ENCODE measurements at places on chromosomes 12 and 14.

DNA sequence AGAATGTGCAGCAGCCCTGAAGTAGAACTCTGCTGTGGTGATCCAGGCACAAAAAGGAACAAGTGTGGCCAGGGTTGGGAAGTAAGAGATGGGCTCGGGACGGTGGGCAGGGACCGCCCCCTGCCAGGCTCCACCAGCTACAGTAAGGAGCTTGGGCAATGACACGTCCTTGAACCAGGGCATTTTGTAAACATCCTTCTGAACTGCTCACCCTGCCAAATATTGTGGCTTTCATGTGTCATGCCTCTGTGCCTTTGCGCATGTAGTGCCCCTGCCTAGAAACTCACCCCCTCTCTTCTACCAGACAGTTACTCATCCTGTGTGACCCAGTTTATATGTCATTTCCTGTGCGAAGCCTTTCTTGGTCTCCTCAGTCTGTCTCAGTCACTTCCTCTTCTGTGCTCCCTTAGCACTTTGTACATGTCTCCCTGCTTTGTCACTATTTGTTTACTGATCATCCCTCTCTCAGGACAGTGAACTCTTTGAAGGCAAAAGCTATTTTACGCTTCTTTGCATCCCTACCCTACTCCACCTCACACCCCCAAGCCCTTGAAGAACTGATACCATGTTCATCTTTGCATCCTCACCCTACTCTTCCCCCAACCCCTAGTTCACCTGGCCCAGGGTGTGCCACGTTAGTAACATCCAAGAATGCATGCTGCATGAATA is 108.9 kb upstream of the PLEKHG7 start:
- no peak for DNase-seq

DNA sequence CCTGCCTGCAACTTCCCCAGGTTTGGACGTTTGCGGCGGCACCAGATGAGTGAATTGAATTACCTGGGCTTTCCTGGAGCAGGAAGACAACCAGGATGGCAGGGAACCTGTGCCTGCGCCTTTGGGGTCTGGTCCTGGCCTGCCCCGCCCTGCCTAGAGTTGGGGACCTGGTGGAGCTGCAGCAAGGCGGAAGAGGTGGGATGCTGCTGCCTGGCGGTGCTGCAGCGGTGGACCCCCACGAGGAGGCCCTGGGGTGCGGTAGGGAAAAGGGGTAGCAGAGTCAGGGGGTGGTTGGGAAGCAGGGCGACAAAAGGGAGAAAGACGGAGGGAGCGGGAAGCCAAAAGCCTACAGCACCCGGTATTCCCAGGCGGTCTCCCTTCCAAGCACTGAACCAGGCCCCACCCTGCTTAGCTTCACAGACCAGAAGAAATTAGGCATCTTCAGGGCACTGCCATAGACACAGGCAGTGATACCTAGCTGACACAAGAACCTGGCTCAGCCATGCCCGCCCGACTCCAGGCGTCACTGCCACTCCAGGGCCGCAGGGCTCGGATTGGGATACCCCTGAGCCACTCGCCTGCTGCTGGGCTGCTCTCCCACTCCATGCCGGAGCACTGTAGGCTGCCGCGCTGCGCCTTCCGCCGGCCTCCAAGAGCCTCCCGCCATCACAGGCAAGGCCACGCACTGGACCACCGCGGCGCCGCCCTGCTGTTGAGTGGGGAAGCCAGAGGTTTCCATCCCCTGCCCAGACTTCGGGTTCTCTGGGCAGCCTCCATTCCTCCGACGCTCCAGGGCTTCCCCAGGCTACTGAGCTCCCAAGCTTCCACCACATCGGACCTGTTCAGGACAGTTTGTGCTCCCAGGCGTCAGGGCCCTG is 155.2 kb upstream of the ALG10B start:
- no peak for DNase-seq

DNA sequence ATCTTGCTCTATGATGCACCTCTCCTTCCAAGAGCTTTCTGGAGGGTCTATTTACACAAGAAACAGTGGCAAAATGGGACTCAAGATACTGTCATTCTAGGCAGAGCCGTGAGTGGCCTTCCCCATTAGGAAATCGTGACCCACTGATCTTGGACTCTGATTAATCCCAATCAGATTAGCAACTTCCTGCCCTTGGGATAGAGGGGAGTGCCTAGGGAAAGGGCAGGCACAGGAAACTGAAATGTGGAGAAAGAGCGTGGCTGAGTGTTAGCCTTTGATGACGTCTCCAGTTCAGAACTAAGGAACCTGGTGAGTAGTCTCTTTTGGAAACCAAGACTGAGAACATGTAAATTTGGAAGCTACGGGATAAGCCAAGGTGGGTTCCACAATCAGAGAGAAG is 76.1 kb downstream of the NUAK1 start:
- DNase-seq: no peak

DNA sequence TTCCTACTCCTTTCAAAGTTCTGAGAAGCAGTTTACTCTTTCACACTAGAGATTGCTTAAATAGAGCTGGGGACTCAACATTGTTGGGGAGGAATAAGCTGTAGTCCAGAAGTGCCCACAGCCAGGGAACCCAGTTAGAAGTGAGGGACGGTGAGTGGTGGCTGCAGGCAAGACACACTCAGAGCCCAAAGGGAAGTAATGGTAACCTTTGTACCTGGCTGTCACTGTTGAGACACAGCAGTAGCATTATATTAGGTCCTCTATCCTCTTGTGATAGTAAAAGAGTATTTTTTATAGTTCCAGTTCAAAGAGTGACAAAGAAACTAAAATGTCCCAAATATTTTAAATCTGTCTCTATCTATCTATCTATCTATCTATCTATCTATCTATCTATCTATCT is 263.3 kb downstream of the TTC6 start:
- DNase-seq: no peak

DNA sequence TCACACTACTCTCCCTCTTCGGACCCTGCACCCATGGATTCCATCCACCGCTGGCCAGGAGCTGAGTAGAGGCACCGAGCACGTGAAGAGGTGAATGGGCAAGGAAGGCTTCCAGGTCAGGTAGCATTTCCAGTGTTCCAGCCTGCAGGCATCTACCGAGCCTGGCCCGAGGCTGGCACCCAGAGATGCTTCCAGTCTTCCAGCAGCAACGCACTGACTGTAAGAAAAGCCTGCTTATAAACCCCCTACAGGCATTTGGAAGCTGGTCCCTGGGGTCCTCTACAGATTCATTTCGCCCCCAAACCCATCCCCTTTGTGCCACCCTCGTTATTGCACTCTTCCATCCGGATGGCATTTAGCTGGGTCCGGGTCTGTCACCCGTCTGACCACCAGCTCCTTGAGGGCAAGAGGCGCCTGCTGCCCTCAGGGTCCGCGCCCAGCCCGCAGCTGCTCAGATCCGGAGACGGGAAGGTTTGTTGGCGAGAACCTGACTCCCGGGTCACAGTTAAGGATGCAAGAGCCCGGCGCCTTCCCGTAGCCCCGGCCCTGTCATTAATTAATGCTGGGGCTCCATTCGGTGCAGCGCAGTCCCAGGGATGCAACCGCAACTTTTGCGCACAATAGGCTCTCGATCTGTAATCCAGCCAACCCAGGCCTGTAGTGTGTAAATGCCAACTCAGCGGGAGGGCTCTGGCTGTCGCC is 614 bp upstream of the MARK3 start:
- no peak for DNase-seq

DNA sequence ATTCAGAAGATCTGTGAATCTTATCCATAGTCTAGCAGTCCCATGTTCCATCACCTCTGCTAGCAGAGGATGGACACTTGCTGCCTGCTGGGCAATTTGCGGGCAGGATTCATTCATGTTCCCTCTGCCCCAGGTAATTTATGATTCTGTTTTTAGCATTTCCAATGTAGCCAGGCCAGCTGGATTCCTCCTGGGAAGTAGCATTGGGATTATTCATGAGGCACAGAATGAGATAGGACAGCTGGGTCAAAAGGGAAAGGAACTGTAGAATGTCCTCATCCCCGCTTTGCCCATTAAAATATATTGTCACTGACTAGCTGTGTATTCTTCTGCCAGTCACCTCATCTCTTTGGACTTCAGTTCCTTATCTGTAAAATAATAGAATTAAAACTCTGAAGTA is 68.7 kb downstream of the SLC35F4 start:
- DNase-seq: no peak

GRCh38 chr14:96748362-96748761 is 48.8 kb upstream of the VRK1 start:
- no peak for DNase-seq

GRCh38 chr14:74008843-74009499 is 10.1 kb downstream of the ENTPD5 start:
- no peak for DNase-seq

All from BE2C (cell line).